ENCODE measurements at places on chromosomes 11 and 22.

GRCh38 chr11:16448123-16448717 is 91.9 kb upstream of the SOX6 start:
- DNase-seq: no peak

- no peak for DNase-seq
These were observed 248.8 kb downstream of the TBC1D22A start for GRCh38 chr22:47011131-47011858.

- DNase-seq: no peak
These were observed 22.2 kb downstream of the TREH start for GRCh38 chr11:118657238-118657637.

- DNase-seq: no peak
These were observed 33.7 kb upstream of the CREB3L1 start for GRCh38 chr11:46243796-46244109.

DNA sequence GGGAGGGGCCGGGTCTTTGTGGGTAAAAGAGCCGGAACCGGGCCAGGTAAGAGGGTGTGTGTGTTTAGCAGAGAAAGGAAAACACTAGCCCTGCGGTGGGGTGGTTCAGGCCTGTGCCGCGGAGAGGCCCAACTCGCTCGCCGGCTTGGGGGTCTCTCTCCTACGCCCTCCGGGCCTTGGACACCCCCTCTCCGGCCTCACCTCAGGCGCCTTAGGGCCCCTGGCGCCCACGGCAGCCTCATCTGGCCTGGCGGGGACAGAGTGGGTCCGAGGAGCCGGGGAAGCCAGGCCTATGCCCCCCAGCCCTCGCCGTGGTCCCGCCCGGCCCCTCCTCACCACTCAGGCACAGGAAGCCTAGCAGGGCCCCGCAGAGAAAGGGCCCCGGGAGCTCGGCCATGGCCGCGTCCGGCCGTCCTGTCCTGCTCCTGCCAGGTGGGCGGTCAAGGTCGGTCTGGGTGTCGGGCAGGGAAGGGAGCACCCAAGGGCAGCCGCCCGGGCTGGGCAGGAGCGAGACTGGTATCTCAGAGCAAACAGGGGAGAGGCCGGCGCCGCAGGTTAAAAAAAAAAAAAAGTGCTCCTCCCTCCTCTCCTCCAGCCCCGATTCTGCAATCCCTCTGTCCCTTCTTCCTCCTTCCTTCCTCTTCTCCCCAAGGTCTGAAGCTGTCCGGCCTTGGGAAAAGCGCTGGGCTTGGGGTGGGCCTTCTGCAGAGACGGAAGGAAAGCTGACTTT is at the start of gene VSIG2:
Gene VSIG2 (minus strand): TSS at position 515 of the 730 bp plus-strand sequence. CDS start 118 bp downstream, at position 397.
- no peak for DNase-seq
